ENCODE measurements at places on chromosomes 5 and 9.

- DNase-seq, result no peak
Observed at GRCh38 chr5:92378966-92379611, 996.0 kb upstream of the ARRDC3 start.

DNA sequence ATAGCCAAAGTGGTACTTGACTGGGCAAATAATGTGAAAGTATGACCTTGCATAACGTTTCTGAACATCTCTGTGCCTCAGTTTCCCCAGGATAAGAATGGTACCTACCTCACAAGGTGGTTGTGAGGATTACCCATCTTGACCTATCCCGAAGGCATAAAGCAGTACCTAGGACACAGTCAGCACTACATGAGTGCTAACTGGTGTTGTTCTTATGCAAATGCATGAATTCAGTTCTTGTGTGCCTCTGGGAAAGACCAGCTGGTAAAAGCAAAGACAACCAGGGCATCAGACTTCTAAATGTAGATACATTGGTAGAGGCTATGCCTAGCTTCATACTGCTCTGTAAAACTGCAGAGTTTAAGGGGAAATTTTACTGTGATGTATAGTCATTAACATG, 21.8 kb upstream of the TMEM252 start:
- no peak for DNase-seq

GRCh38 chr9:21709464-21710058, 92.9 kb upstream of the MTAP start:
- DNase-seq, result peak; percentile 52

DNA sequence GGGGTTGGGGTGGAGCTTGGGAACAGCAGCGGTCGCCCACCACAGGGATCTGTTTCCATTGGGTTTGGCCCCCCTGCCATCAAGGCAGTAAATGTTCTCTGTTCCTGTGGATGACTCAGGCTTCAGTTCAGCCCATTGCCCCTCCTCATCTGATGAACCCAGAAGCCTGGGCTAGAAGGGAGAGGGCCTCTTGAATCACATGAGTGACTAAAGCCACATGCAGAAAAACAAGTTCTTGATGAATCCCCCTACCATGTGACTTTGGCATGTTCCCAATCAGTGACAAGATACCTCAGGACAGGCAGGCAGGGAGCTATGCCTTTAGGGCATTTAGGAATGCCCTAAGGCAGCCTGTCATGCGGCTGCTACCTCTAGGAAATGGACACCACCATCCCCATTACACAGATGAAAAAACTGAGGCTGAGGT, 2.5 kb downstream of the SH3PXD2B start:
- DNase-seq, result no peak

GRCh38 chr9:88996921-88997235, 5.6 kb downstream of the S1PR3 start:
- no peak for DNase-seq

GRCh38 chr9:36542355-36542754, 30.3 kb upstream of the MELK start:
- no peak for DNase-seq

DNA sequence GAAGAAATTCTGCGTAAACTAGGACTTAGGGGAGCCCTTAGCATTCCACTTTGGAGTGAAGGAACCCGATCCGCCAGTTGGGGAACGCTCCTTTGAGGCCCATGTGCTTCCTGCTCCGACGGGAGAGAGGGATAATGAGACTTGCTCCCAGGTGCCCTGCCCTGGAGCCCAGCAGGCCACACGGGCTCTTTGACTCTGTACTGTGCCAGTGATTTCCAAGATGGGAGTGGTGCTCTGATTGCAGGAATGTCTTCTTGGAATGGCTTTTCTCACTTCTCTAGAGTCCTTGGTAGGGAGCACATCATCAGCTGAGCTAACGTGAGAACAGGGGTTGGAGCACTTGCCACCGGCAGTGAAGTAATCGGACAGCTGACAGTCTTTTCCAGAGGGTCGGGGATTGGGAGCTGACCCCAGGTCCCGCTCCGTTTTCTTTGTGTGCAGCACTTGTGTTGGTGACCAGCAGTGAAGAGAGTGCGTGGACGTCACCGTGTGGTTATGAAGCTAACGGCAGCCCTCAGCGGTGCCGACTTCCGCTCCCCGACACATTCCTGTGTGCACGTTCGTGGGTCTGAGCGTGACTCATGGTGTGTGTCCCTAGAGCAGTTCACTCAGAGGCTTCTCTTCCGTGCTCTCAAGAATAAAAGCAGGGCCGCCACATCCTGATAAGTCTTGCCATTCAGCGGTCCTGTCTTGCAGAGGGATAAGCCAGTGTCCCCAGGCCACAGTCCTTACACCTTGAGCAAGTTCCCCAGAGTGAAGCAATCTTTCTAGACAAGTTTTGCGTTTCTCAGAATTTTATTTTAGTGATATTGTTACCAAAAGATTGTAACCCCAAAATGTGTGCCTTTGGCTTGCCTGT, 25.6 kb downstream of the ABL1 start:
- DNase-seq, result no peak

DNA sequence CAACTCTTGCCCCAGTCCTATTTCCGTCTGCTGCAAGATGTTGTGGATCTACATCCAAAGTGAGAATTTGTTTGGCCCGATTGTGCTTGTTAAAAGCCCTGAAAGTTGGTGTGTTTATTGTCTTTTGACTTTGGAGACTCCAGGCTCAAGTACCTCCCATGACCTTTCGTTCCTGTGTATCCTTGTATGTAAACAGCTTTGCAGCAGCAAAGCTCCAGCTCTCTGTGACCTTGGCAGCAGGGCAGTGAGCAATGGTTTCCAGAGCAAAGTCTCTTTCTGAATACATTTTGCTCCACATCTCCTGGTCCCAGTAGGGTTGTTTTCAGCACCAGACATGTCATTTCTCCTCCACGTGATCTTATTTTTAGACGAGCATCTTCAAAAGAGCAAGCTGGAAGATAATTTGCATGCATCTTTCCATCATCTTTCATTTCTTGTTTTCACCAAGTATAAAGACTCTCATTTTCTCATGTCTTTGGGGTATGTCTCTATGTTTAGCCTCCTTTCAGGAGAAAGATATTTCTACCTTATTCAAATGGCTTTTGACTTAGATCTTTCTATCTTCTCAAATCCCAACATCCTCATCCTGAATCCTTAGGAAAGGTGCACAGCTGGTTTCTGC, 68.1 kb upstream of the ERCC6L2 start:
- DNase-seq, result no peak

DNA sequence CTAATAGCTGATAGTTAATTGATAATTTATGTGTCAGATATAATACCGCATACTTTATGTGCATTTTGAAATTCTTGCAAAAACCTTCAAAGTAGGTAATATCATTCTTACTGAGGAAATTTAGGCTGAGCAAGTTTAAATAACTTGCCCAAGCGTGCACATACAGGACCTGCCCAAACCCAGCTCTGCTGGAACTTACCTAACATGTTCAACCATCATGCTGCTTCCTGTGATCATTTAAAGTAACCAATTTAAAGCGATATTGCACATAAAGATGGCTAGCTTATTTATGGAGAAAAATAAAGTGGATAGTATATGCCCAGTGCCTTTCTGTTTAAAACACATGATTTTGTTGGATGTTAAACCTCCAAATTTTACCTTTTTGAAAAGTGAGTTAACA, 4.3 kb downstream of the FAM174A start:
- no peak for DNase-seq

DNA sequence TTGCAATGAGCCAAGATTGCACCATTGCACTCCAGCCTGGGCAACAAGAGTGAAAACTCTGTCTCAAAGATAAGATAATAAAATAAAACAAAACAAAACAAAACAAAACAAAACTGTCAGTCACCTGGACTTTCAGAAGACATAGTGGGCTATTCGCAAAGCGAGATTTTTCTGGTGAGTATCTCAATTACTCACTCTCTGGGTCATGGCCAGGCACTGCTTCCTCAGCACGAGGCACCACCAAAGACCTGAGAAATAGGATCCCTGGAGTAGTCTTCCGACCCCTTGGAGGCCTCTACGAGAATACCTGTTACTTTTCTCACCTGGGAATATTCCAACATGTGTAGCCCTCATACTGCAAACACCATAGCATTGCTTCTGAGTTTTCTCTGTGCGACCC, 201.7 kb upstream of the ZNF618 start:
- DNase-seq, result no peak

DNA sequence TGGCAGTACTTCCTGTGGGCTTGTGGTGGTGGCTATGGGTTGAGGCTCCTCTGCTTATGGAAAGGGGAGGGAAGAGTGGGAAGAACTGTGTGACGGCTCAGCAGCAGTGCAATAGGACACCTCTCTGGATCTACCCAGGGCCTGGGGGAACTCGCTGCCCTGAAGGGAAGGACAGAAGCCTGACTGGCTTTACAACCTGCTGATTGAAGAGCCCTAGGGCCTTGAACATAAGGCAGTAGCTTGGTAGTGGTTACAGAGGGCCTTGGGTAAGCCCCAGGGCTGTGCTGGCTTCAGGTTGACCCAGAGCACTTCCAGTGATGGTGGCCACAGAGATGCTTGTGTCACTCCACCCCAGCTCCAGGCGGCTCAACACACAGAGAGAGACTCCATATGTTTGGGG, 5.5 kb downstream of the CCIN start:
- DNase-seq, result no peak

DNA sequence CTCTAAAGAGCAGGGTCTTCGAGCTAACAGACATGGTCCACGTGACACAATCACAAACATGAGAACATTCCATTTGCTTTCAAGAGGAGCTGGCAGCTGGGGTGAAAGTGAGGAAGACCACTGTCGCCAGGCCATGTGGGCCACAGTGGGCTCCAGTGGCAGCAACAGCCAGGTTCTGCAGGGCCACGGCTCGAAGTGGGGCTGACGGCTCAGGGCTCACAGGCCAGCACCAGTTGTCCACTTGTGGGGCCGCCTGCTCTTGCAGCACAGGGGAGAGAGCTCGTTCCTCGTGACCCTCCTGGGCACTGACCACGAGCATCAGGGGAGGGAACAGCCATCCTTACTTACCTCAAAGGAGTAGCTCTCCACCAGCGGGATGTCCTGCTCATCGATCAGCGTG, 2.0 kb downstream of the ZMYND19 start:
- DNase-seq, result no peak

GRCh38 chr5:58849921-58850667, 267.2 kb downstream of the RAB3C start:
- no peak for DNase-seq

- no peak for DNase-seq
Observed at GRCh38 chr9:129012893-129013448, 15.2 kb downstream of the SH3GLB2 start.

GRCh38 chr5:13143630-13144029, 800.9 kb downstream of the DNAH5 start:
- no peak for DNase-seq

DNA sequence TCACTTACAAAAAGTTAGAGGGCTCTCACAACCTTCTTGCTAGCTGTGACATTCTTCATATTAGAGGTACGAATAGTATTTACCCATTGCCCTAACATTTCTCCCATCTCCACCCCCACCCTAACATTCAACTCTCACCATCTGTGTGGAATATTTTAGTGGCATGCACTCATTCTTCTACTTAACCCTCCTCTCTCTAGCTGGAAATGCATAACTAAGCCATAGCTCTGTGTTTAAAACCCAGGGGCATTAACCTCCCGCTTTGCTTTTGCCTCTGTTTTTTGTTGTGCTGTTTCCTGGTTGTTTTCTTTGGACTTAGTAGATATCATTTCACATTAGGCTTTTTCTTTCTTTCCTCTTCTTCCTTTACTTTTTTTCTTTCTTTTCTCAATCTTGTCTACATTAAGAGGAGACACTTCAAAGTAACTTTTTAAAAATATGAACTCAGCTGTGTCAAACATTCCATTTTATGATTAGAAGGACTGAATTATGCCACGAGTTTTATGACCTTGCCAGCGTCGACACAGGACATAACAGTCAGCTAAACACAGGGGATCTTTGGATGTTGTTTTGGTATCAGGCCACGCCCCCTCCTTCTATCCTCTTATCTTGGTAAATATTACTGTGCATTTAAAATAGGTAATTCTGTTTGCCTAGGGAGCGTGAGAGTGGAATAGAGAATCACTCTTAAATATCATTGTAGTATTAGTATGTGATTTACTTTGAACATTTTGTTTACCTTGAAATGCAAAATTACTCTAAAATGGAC, 236.0 kb downstream of the CD180 start:
- DNase-seq, result no peak

DNA sequence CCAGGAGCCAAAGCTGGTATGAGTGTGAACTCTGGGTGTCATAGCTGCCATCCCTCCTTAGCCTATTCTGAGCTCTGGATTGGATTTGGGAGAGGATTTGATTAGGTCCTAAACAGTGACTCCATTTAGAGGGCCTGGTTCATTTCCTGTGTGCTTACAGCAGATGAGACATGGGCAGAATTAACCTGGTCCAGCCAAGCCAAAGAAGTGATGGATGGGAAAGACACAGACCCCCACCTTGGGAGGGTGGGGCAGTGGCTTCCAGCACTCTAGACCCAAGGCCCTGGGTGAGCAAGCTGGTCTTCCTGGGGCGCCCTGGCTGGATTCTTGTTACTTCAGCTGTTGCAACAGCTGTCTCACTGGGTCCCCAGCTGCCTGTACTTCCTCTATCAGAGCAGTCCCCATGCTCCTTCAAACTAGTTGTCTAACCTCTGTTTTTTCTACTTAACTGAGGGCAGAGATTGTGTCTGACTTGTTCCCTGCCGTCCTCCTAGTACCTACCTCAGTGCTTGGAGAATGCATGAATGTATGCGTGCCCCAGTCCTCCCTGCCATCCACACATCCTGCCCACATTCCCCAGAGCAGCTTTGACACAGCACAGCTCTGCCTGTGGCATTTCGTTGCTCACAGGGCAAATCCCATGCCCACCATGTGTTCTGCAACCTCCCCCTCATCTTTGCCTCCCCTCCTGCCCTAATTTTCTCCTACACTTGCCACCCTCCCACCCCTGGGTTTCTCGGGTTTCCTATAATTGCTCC, 115.9 kb downstream of the RGS3 start:
- DNase-seq, result no peak

DNA sequence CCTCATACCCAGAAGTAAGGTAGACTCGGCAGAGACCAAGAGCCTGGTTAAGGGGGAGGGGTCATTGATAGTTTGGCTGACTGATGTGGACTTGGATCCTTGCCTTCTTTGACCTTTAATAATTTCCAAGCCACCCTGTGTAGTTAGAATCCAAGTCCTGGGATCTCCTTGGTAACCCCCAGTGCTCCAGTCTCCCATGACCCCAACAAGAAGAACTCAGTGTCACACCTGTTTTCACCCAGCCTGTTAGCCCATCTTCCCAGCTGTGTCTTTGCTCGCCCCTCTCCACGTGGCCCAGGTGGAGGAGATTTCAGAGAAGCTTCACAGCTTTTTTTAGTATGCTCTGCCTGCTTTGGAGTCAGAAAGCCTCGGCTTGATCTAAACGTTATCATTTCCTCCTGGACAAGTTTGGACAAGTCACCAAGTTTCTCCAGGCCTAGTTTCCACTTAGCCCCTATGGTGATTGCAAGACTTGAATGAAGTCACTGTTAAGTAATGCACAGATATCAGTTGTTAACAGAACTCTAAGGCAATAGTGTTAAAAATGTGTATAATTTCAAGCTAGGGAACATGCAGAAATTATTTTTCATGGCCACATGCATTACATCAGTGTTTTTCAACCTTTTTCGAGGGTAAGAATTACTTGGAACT, 170.0 kb downstream of the TMEM38B start:
- no peak for DNase-seq

- DNase-seq, result no peak
Observed at GRCh38 chr9:70933321-70933720, 188.1 kb downstream of the TRPM3 start.

- no peak for DNase-seq
Observed at GRCh38 chr9:8651846-8652215, 852.3 kb upstream of the DMAC1 start.
